Dermis blood vessel endothelial cell (primary cell): ENCODE measurements at places on chromosomes 2 and 18.
A peak's percentile ranks its signal among the peaks of the same experiment; 100 is the strongest.

DNA sequence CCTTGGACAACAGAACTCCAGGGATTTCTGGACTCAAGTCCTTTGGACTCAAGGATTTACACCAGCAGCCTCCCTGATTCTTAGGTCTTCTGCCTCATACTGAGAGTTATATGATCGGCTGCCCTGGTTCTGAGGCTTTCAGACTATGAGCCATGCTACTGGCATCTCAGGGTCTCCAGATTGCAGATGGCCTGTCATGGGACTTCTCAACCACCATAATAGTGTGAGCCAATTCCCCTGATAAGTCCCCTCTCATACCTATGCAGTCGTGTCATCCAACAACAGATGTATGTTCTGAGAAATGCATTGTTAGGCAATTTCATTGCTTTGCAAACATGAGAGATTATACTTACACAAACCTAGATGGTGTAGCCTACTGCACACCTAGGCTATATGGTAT is 61.4 kb upstream of the MSTN start:
- no peak for DNase-seq

- DNase-seq = peak; percentile 61
Observed at GRCh38 chr2:85907671-85908157, 18.9 kb upstream of the ST3GAL5 start.

DNA sequence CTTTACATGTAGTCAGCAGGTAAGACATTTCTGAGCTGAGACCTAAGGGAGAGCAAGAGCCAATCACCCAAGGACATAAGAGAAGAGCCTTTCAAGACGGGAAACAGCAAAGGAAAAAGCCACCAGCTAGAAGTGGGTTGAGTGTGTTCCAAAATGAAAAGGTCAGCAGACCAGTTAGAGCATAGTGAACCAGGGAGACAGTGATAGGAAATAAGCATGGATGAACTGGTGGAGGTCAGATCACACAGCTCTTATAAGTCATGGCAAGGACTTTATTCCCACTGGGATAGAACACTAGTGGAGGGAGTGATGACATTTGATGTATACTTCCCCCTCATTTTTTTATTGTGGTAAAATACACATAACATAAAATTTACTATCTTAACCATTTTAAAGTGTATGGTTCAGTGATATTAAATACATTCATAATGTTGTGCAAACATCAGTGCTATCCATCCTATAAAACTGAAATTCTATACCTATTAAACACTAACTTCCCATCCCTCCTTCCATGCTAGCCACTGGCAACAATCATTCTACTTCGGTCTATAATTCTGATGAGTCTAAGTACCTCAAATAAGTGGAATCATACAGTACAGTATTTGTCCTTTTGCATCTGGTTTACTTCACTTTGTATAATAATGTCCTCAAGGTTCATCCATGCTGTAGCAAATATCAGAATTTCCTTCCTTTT is 155.8 kb upstream of the WDSUB1 start:
- DNase-seq = no peak

DNA sequence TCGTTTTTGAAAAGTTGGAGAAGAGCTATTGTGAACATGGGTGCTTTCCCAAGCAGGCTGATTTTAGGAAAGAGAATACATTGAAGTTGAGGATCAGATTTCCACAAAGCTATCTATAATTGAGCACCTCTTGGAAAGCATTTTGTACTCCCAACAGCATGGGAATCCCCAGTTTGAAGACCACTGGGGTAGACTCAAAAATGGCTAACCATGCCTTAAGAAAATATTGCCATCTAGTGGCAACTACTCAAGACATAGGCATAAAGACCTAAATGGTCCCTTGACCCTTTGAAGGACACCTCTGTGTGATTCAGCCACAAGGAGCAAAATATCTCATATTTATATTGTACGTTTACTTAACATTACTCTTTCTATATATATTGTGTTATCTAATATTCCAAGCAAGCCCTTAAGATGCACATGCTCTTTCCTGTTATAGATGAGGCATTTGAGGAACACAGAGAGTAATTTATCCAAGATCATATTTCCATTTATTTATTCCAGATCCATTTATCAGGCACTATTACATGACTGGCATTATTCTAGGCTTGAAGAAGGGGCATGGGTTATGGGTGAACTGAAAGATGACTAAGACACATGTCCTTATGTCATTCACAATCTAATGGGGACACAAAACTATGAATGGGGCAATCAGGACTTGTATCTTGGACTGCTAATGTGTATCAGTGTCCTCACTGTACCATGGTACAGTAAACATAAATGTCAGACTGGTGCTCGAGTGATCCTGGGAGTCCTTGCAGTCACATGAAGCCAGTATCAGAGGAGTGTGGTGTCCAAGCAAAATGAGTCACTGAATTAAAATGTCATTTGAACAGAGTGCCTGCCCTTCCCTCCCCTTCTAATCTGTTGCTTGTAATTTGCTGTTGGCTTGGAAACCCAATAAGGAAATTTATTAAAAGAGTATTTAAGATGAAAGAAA is 121.0 kb upstream of the XPO1 start:
- peak; percentile 69 for DNase-seq

- DNase-seq = no peak
Observed at GRCh38 chr2:95359501-95359930, 43.0 kb upstream of the FAHD2A start.

DNA sequence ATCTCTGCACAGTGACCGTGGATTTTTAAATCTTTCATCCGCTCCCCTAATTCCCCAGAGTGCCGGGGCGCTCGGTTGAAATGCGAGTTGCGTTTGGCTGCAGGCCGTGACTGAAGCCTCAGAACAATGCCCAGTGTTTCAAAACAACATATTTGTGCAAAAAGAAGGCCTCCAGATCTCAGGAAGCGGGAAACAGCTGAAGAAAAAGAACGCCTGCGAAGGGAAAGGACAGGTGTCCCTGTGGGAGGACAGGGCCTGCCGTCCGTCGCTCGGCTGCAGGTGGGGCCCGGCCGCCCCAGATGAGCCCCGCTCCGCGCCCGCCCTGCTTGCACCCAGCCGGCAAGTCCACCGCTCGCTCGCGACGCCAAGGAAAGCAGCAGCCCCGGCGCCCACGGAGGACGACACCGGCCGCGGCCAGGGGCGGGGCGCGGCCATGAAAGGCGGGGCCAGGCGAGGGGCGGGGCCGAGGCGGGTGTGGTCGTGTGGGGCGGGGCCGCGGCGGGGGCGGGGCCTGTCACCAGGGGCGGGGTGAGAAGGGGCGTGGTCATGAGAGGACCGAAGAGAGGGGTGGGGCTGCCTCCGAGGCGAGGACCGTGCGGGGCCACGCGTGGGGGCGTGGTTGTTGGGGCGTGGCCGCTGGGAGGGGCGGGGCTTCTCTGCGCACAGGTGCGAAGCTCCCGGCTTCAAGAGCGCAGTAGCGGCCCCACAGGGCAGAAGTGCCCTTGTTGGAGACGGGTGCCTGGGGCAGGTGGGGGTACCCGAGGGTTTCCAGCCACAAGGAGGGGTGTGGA is 17.6 kb upstream of the BOK start:
- peak; percentile 76 for DNase-seq

DNA sequence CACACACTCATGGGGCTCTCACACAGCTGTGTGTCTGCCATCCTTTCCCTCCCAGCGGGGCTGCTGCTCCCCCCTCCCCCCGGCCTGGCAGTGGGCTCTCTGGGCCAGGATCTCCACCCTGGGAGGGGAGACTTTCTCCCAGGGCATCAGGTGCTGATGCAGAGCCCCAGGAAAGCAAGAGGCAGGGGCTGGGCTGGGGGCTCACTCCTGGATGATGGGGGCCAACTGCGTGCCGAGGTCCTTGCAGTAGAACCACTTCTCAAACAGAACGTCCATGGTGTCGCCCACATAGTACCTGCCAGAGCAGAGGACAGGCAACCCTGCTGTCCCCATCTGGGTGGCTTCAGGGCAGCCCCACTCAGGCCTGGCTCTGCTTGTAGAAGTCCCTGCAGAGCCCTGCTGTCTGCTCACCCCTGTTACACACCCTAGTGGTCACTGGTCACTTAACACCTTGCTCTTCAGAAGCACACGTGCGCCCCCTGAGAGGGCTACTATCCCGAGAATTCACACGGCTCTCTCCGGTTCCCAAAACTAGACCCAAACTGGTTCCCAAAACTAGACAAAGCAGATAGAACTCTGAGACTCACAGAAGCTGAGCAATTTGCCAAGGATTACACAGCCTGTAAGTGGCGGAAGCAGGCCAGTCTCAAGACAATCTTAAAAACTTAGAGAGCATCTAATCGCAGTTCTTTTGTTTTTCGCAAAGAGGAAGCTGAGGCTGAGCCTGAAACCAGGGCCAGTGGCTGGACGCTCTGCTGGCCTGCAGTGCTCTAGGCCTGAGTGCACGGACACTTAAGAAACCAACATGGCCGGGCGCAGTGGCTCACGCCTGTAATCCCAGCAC is 6.6 kb upstream of the OXER1 start:
- peak; percentile 79 for DNase-seq

DNA sequence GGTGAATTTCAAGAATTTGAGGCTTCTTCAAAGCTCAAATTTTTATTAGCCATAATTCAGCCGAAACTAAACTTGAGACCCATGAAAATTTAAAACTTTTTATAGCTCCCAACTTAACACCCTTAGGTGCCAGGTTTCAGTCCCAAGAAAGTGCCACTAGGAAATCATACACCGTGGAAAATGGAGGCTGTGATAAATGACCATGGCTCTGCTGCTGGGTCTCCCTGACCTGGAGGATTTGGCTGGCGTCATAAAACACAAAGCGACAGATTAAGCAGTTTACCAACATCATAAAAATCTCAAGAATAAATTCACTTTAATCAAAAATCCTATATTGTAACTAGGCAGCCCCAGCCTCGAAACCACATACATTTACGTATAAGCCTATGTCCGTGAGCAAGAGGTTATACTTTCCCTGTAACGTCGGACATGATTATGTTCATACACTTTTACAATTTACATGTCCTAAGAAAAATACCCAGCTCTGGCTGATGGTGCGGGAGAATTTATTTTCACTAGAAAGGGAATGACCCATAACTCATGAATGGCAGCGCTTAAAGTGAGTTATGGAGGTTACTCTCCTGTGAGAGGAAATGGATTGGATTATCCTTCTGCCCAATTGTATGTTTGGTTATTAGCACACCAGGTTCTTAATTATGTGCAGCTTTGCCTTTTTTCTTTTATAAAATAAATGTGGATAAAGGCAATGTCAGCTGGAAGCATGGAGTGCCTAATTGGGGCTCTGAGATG is 329.4 kb downstream of the AGPS start:
- DNase-seq = no peak

DNA sequence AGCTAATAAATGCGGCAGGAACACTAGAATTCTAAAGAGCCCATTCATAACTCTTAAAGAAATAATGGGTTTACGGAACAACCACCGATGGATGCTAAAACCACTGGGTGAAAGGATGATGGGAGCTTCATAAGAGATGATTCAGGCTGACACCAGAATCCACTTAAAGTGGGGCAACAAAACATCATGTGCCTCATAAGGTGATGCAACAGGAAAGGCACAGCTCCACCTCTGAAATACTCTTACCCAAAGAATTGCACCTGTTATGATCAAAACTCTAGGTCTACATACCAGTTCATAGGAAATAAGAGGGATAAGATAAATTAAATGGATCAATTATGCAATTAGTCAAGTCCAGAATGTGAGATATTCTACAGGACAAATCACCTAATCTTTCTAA is 131.4 kb downstream of the DHRS9 start:
- no peak for DNase-seq

DNA sequence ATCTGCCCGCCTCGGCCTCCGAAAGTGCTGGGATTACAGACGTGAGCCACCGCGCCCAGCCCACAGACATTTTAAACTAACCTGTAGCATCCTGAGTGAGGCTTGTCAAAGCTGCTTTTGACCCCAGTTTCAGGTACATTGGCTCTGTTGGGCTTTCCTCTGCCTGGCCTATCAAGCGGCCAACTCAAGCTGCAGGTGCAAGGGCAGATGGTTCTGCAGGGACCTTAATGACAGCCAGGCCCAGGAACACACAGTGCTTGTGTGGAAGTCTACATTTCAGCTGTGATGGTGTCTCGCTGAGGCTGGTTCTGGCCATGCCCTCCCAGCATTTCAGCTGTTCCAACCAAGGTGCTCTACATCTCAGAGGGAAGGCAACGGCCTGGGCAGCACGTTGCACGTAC is 18.4 kb downstream of the INPP4A start:
- DNase-seq = no peak

DNA sequence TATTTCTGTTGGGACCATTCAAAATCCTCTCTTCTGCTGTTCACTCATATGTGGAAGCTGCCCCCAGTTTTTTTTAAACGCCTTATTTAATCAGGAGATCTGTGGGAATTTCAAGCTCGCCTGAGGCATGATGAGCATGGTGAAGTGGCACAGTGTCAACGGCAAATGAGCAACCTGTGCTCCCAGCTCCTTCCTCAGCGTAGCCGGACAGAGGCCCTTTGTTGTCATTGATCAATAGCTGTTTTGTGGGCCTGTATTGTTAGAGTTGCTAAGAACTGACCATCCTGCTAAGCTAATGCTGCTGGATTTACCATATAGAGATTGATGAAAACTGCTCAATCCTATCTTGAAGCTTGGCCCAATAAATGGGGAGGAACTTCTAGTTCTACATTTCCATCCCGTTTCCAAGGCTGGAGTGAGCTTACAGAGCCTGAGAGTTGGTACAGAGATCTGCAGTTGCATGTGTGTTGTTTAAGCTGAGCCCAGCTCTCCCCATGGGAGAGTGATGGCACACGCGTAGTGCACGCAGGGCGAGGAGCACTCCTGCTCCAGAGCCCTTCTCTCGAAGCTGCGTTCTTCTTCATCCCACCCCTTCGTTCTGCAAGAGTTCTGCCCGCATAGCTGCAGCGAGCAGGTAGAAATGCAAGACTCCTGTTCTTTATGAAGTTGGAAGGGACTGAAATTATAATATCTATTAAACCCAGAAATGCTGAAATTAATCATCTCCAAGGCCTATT is 108.8 kb downstream of the RTN4 start:
- DNase-seq = no peak

DNA sequence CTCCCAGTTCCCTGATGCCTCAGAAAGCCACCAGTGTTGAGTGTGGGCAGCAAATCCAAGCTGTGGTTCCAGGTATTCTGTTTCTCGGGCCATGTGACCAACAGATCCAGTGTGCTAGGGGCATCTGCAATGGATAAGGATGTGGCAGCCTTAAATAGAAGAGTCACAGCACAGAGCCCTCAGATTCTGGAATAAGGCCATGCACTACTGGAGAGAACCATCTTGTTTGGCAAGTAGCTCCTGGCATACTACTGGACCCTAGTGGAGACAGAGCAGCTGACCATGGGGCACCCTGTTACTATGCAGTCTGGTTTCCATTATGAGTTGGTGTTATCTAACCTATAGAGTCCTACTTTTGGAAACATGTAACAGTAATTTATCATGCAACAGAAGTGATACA is 53.3 kb upstream of the ZBTB7C start:
- DNase-seq = no peak

- no peak for DNase-seq
Observed at GRCh38 chr2:190360561-190360960, 17.2 kb downstream of the INPP1 start.
